Right cardiac atrium (tissue), 5 donors: ENCODE measurements at places on chromosomes 4 and X.

- DNase-seq, result peak; percentile 79
These were observed 969 bp downstream of the STIM2 start for GRCh38 chr4:26861434-26862186.

GRCh38 chr4:63937961-63938360 is 471.3 kb downstream of the TECRL start:
- DNase-seq, result no peak

GRCh38 chr4:76758290-76758882 is 139.6 kb downstream of the SOWAHB start:
- DNase-seq, result peak; percentile 30

GRCh38 chr4:11397146-11397545 is 31.5 kb downstream of the HS3ST1 start:
- no peak for DNase-seq

DNA sequence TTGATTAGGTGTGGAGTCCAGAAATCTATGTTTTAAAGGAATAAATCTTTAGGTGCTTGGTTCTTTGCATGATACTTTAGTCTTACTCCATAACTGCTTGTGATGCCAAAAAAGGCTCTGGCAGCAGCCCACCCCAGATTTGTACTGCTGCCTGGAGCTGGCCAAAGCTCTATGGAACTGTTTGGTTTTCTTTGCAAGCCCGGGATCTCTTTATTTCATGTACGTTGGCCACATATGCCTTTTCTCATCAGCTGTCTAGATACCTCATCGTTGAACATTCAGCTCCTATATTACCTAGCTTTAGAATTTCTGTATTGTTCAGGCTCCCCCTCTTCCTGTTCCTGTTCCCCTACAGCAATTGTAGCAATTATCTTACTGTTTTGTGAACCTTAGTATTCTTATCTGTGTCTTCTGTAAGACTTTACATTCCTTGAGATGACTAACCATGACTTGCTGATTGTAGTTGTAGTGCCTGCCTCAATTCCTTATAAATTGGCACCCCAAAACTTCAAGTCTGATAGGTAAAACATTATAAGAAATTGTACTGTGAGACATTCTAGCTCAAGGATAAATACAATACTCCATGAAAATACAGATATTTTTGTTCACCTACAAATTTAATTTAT is 199.4 kb upstream of the GPRIN3 start:
- DNase-seq, result no peak

DNA sequence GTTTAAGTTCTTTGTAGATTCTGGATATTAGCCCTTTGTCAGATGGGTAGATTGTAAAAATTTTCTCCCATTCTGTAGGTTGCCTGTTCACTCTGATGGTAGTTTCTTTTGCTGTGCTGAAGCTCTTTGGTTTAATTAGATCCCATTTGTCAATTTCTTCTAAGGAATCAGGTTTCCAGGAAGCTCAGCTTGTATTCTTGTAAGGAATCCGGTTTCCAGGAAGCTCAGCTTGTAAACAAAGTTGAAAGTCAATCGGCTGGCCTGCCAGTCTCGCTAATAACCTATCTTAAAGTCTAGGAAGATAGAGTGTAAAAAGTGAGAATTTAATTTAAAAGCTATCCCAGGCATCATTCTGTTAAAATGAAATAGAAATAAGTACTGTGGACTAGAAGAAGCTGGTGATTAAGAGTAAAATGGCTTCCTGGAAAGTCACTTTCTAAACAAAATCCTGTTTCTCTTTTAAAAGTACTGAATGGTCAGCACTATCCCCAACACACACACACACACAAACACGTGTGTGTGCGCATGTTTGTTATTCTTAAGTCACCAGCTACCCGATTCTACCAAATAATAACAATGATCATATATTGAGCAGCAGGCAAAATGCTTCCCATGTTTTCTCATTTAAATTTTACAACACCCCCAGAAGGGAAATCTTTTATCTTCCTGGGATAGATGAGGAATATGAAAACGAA is 171.7 kb downstream of the PAPSS1 start:
- no peak for DNase-seq

DNA sequence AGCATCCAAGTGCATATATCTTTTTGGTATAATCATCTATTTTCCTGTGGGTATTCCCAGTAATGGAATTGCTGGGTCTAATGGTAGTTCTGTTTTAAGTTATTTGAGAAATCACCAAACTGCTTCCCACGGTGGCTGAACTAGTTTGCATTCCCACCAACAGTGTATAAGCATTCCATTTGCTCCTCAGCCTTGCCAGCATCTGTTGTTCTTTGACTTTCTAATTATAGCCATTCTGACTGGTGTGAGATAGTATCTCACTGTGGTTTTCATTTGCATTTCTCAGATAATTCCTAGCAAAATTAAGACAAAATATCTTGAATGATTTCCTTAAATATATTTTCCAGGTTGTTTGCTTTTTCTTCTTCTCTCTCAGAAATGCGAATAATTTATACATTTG is 341.1 kb downstream of the GBA3 start:
- no peak for DNase-seq

GRCh38 chr4:185011408-185011807 is 6.9 kb upstream of the HELT start:
- DNase-seq, result no peak

GRCh38 chr4:132823419-132823818 is 325.7 kb upstream of the PCDH10 start:
- no peak for DNase-seq

DNA sequence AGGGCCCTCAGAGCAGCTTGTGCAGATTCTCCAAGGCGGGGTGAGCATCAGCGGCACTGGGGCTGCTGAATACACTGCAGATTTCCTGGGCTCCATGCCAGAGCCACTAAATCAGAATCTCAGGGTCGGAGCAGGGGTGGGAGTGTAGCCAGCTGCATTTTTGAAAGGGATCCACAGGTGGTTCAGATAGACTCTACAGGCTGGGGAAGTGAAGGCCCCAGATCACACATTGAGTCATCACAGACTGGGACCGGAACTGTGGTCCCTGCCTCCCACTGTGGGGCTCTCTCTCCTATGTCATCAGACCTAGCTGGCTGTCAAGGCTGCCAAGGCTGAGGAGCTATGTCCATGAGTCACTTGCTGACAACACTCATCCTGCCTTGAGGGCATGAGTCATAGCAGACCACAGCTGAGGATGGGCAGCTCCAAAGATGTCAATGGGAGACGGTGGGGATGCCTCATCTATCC is 162.3 kb upstream of the MAMLD1 start:
- no peak for DNase-seq

GRCh38 chrX:17656556-17656955 is 80.7 kb upstream of the SCML1 start:
- no peak for DNase-seq

DNA sequence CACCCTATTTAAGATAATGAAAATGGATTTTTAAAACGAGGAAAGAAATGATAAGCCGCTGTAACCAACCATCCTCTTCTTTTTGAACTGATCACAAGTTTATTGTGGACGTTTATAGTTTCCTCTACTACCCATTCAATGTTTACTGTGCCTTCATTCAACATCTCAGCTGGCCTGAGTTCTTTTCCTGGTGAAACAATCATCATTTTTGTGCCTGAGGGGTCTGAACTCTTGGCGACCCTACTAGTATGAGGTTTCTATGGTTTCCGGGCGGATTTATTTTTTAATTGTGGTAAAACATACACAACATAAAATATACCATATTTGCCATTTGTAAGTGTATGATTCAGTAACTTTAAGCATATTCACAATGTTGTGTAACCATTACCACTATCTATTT is 100.7 kb downstream of the SPRY1 start:
- DNase-seq, result no peak
